ENCODE measurements at places on chromosomes 2 and 18.

DNA sequence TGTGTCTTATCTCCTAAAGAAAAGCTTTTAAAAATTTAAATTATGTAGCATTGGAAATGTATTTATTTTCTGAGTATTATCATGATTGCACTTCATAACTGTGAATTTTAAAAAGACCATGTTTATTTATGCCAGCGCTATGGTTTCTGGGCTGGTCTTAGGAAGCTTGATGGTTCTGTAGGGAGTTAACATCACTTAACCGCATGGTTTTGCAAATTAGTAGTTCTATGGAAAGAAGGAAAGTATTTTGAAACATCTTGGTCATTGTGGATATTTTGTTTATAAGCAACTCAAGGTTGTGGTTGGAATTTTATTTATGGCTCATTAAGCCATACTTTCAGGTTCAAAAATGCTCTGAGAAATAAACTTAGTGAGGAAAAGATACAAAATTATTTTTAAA, 549.4 kb downstream of the STK39 start:
- no peak for DNase-seq

GRCh38 chr2:219684721-219685689, 57.6 kb downstream of the SLC4A3 start:
- peak; percentile 44 for DNase-seq

- no peak for DNase-seq
Measured at GRCh38 chr2:23221236-23221635, 163.7 kb upstream of the KLHL29 start.

- no peak for DNase-seq
Measured at GRCh38 chr2:57536535-57537231, 509.9 kb upstream of the VRK2 start.

DNA sequence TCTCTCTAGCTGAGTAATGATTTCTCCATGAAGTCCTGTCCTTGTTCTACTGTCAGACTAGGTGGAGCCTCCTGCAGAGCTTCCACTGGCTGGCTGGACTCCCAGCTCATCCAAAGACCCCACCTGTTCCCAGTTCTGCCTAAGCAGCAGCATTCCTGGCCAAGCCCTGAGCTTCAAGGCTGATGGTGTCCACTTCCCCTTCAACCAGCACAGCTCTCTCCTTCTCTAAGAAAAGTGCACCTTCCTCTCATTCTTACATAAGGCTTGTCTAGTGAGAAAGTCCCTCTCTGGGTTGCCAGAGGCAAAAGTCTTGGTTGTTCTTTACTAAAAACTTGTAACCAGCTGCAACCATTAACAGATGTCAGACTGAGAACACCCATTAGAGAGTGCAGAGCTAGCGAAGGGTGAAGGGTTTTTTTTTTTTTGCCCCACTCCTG, 58.9 kb downstream of the CXCR4 start:
- no peak for DNase-seq

DNA sequence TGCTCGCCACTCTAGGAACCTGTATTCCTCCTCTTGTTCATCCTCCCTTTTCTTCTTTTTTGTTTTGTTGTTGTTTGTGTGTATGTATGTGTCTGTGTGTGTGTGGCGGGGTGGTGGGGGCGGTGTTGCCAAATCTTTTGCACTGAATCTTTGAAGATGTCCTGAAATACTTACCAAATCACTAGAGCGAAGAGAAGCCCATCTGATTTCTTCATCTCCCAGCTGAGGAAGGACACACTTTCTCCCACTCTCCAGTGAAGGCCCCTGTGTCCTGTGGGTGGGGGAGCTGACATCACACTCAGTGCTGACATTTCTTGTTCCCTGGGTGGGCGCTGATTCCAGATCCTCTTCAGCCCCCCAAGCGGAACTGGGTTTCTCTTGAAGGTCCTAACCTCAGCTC, 74.5 kb downstream of the NEDD4L start:
- DNase-seq = no peak

DNA sequence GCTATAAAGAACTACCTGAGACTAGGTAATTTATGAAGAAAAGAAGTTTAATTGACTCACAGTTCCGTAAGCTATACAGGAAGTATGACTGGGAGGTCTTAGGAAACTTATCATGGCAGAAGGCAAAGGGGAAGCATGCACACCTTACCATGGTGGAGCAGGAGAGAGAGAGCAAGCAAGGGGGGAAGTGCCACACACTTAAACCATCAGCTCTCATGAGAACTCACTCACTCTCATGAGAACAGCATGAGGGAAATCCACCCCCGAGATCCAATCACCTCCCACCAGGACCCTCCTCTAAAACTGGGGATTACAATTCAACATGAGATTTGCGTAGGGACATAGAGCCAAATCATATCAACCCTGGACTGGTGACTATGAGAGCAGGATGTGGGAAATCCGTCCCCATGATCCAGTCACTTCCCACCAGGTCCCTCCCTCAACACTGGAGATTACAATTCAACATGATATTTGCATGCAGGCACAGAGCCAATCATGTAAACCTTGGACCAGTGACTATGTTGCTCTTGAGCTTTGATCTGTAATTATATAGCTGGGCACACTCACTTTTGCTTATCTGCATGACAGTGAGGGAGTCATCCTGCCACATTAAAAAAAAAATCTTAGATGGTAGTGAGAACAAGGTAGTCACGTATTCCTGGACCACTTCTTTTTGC, 12.9 kb downstream of the ADAM23 start:
- DNase-seq = no peak

GRCh38 chr2:106358081-106358480, 110.1 kb downstream of the RGPD3 start:
- DNase-seq = no peak

- DNase-seq = no peak
Measured at GRCh38 chr2:65096948-65097347, 33.0 kb downstream of the RAB1A start.

DNA sequence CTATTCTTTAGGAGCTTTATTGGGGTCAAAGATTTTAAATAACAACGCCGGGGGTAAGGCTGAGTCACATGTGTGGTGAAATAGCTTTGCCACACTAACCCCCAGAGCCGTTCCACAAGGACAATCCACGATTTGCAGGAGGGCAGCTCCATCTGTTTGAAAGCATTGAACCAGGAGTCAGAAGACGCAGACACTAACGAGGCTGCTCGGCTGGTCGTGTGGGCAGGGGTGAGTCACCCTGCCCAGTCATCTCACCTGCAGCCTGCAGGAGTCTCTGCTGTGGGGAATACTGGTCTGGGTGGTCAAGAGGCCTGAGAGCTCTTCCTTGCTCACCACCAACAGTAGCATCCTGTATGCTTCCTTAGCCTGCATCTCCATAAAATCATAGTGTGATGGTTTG, 149.2 kb upstream of the NCK2 start:
- DNase-seq = no peak

DNA sequence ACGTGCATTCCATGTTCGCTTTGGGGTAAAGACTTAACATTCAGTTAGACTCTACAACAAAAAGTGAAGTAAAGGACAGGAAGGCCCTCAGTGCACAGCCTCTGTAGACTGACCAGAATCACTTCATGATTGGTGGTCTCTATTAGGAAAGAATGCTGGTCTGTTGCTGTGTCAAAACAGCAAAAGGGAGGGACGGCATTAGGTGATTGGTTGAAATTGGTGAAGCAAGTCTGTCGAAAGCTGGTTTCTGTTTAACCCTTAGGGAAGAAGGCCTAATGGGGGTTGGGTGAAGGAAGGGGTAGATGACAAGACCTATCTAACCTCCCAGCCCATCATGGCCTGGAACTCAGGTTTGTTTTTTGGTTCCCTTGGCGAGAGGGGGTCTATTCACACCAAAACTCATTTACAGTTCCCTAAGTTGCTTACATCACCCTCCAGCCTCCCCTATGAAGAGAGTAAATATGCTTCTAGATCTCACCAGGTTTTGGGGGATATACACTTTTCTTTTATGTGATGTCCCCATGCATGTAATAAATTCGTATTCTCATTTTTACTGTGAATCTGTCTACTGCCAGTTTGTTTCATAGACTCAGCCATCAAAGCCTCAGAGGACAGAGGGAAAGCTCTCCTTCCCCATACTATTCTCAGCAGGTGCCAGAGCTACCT, 65.6 kb downstream of the TMEM17 start:
- no peak for DNase-seq

GRCh38 chr2:66851449-66851872, 416.5 kb downstream of the MEIS1 start:
- no peak for DNase-seq

GRCh38 chr2:84779781-84780180, 101.1 kb downstream of the TRABD2A start:
- DNase-seq = no peak

- no peak for DNase-seq
Measured at GRCh38 chr2:26614216-26615138, 26.7 kb downstream of the CIB4 start.

DNA sequence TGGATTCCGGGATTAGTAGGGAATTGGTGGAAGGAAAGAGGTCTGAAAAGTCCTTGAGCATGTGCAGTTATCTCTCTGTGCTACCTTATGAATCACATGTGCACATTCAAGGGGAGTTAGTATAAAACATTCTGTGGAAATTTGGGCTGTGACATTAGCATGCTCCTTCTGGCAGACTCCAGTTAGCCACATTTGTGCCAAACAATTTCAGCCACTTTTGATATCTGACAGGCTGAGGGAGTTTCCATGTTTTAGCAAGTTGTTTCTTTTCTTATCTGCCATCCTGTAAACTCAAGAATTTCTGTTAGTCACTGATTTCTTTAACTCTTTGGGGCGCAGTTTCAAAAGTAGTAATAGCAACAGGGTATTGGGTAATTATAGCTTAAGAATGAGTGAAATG, 28.3 kb upstream of the GYPC start:
- no peak for DNase-seq

DNA sequence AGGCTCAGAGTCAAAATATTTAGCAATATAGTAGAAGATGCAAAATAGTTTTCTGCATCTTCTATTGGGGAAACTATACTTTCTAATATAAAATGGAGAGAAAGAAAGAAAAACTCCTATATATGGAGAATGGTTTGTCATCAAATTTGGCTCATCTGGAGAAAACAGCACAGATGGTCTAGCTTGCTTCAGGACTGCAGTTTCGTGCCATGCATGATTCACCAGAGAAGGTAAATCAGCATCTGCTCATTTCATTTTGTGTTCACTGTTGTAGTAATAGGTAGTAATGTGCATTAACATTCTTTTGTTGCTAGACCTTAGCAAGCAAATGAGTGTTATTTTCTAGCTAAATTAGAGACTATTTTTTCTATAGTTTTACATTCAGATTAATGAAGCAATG, 179.0 kb downstream of the ASXL3 start:
- DNase-seq = no peak

GRCh38 chr2:168369031-168369430, 87.0 kb upstream of the CERS6 start:
- no peak for DNase-seq

GRCh38 chr2:132560562-132560961, 109.4 kb downstream of the LYPD1 start:
- no peak for DNase-seq

DNA sequence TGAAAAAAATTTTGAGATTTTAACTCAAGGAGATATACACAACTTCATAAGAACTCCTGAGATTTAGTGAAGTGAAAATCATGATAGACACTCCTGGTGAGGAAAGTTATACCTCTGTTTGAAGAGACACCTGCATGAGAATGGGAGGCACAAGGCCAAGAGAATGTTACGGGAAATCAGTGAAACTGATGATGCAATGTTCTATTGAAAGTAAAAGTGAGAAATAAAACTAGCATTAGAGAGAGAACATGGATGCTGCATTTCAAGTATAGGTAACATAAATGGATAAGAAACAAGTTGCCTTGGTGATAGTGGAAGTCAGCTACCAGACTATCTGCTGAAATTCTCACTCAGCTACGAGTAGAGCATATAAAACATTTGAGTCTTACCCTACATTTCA, 562.1 kb upstream of the FANCL start:
- DNase-seq = no peak

GRCh38 chr2:192148620-192149321, 46.0 kb downstream of the TMEFF2 start:
- no peak for DNase-seq

- no peak for DNase-seq
Measured at GRCh38 chr18:8959551-8960135, 142.9 kb upstream of the NDUFV2 start.

- DNase-seq = no peak
Measured at GRCh38 chr2:86500325-86501083, 59.3 kb downstream of the KDM3A start.

GRCh38 chr18:6792391-6792790, 62.9 kb downstream of the ARHGAP28 start:
- DNase-seq = no peak

DNA sequence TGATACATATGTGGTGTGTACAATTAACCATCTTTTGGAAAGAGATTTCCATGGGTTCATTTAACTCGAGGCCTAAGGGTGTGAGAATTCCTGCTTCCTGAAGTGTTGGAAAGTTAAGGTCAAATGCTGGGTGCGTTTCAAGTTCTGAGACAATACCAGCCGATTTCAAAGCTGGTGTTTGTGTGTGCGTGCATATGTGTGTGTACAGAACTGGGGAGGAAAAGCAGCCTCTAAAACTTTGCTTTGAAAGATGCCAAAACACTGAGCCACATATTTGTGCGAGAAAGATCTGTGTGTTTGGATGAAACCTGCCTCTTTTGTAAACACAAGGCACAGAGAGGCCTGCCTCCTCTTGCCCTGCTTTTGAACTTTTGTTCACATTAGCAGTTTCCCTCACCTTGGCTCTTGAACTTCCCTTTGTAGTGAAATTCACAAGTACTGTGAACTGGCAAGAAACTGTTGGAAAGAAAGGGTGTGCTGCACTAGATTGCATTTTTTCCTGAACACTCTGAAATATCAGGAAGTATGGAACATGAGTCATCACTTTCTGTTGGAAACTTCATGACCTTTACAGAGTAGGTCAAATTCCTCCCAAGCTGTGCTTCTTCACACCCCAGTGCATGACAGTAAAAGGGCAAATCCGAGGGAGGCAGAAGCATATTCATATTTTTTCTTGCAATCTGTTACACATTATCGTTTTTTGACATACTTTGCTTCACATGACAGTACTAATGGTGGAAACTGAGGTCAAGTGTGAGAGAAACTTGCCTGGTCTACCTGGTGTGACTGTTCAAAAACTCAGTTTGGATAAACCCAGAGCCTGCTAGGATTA, 20.0 kb upstream of the CAVIN2 start:
- DNase-seq = no peak

GRCh38 chr2:189954989-189955388, 107.5 kb downstream of the MSTN start:
- no peak for DNase-seq

DNA sequence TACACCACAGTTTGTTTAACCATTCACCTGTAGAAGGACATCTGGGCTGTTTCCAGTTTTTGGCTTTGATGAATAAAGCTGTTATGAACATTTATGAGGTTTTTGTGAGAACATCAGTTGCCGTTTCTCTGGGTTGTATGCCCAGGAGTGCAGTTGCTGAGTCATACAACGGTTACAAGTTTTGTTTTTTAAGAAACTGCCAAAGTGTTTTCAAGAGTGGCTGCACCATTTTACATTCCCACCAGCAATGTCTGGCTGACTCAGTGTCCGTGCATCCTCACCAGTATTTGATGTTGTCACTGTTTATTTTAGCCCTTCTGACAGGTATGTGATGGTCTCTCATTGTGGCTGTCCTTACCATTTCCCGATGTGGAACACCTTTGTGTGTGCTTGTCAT, 48.0 kb upstream of the GPR17 start:
- DNase-seq = no peak

All from activated CD4-positive, CD25-positive, alpha-beta regulatory T cell treated with anti-CD3 and anti-CD28 coated beads, Interleukin-2, amount 50 U/mL, for 72 hours (primary cell).